ENCODE measurements at places on chromosomes 5 and 9.

- DNase-seq, result no peak
Observed at GRCh38 chr5:180609386-180609785, 18.1 kb upstream of the SCGB3A1 start.

GRCh38 chr5:148746826-148747535, 79.4 kb upstream of the ADRB2 start:
- no peak for DNase-seq

- DNase-seq, result no peak
Observed at GRCh38 chr5:96625365-96625764, 36.8 kb upstream of the CAST start.

- no peak for DNase-seq
Observed at GRCh38 chr5:81334304-81335061, 33.1 kb downstream of the ZCCHC9 start.

DNA sequence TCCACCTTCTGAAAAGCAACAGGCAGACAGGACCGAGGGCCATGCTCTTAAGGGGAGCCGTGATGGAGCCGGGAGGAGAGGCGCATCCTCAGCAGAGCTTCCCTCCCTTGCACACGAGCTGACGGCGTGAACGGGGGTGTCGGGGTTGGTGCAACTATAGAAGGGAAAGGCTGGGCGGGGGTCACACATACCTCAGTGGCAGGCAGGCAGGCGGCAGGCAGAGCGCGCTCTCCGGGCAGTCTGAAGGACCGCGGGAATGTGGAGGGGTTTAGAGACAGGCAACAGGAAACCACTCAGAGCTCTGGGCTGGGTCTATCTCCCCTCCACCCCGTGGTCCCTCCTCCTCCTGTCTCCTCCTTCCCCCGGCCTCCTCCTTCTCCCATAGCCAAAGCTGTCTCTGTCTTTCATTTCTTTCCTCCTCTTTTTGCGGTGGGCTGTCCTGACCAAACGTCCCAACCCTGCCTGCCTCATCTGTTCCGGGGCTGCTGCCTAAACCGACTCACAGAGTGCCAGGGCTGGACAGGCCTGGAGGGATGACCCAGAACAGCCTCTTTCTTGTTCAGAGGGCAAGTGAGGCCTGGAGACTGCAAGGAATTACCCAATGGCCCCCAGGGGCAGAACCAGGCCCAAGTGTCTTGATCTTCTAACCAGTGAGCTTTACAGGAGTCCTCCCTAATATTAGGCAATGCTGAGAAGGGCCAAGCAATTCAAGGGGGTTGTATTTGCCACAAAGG, at the start of gene SPARC:
SPARC (minus strand) TSS at position 242 of the 734 bp plus-strand sequence. CDS start 10,727 bp downstream, outside the sequence.
- DNase-seq, result no peak

DNA sequence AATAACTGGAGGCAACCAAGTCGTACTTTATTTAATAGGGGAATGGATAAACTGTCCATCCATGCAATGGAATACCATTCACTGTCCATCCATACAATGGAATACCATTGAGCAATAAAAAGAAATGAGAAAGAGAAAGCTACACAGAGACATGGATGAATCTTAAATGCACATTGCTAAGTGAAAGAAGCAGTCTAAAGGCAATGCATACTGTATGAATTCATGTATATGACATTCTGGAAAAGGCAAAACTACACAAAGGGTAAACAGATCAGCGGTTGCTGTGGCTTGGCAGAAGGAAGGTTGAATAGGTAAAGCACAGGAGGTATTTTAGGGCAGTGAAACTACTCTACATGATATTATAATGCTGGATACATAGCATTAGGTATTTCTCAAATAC, 16.2 kb downstream of the DRD1 start:
- DNase-seq, result no peak

DNA sequence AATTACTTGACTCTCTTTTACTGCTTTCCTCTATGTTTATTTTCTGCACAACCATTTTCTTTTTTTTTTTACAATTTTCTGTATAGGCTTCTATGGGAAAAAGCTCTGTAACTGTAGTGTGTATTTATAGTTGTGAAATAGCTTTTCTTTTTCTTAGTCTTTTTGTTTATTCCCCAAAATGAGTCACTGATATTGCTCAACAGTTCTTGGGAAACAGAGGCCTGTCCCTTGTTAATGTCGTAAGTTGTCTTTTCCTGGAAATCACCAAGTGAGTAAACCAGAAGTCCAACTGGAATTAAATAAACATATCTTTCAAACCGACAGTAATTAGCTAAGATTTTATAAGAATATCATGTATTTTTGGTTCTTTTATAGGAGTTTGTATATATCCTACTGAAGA, 325.1 kb upstream of the PRR16 start:
- no peak for DNase-seq

GRCh38 chr5:138989720-138990119, 114.6 kb upstream of the LRRTM2 start:
- DNase-seq, result no peak

DNA sequence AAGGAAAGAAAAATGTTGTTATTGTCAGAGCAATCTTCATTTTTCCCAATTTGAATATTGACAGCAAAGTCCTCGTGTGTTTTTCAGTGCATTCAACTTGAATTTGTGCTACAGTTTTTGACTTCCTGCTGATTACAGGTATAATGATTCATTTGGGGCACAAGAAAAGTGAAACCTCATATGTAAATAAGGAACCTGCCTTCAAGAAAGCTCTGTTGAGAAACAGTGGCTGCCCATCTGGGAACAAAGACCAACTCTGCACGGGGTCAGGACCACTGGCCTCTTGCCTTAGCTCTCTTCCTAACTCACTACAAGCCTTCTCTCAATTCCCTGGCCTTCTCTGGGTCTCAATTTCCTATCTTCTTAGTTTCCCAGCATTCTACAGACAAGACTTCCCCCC, 21.0 kb downstream of the TIMD4 start:
- no peak for DNase-seq

- DNase-seq, result no peak
Observed at GRCh38 chr9:91382298-91382697, 20.6 kb upstream of the AUH start.

DNA sequence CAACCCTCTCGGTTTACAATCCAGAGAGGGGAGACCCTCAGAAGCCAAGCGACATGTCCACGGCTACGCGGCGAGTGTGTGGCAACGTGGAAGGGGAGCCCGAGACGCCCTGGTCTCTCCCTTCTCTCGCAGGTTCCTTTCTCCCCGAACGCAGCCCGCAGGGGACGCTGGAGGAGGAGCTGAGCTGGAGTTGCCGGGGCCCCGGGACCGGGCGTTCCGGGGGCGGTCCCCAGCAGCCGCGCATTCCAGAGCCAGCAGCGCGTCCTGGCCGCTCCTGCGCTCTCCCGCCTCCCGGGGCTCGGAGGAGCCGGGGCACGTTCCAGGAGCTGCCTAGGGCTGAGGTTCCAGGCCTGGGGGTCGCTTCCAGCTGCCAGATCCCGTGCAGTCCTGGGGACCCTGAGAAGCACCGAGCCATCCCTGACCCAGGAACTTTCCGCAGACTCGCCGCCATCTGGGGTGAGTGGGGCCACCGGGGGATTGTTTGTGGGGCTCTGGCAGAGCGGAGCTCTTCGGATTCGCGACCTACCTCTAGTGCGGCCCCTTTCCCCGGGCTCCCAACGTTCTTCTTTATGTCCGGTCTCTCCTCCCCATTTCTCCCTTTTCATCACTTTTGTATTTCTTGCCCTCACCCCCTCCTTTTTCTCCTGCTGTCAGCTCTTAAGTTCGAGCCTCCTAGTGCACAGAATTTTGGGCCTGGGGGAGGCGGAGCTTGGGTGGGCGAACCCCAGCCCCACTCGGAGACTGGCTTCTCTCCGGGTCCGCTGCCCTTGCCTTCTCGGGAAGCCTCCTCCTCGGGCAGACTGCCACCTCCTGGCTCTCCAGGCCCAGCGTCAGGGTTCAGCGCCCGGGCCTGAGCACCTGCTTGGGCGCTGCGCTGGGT, at the start of gene SMIM3:
SMIM3 (plus strand) TSS at position 241 of the 880 bp plus-strand sequence. CDS start 16,684 bp downstream, outside the sequence.
- DNase-seq, result peak; percentile 18

DNA sequence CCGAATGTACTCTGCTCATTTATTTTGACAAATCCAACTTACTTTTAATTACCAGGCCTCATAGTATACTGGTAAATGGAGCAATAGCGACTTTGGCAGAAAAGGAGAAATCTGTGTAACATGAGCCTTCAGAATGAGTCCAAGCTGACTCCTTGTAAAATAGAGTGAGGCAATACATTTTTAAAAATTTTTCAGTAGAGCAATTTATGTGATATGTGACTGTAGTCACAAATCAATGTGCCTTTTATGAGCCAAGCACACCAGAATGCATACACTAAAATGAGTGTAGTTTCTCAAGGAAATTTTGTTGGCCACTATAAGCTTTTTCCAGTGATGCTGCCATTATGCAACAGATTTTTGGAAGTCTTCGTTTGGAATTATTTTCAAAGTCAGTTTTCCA, 73.8 kb downstream of the SNCAIP start:
- no peak for DNase-seq

DNA sequence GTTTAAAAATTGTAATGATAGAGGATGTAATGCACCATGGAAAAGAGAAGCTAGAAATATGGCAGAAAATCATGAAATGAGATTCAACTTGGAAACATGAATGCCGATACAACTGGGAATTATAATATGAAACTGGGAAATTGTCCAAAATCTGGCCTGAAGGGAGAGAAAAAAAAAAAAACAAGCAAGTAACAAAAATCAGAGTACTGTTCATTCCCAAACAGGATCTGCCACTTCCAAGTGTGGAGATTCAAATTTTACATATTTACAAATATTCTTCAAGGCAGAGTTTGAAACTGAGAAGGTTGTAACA, 56.6 kb upstream of the MOCS2 start:
- DNase-seq, result no peak

- no peak for DNase-seq
Observed at GRCh38 chr5:14569948-14570691, 11.5 kb upstream of the OTULINL start.

- no peak for DNase-seq
Observed at GRCh38 chr5:78530342-78531096, 118.1 kb downstream of the LHFPL2 start.

DNA sequence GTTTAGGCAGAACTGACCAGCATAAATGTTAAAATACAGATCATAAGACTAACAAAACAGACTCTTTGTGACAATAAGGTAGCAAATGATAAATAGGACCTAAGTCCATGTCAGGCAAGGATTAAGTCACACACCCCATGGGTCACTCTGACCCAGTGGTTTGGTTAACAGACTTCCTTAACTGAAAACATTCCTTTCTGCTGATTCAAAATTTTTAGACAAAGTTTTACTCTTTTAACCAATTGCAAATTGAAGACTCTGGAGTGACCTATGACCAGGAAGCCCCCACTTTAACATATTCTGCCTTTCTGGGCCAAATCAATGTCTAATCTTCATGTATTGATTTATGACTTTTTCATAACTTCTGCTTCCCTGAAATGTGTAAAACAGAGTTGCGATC, 4.9 kb upstream of the NXNL2 start:
- DNase-seq, result no peak

- DNase-seq, result no peak
Observed at GRCh38 chr9:114973216-114973615, 42.8 kb upstream of the TNFSF8 start.

GRCh38 chr5:151890299-151890698, 34.4 kb downstream of the GLRA1 start:
- no peak for DNase-seq

GRCh38 chr5:112978836-112979235, 2.2 kb downstream of the DCP2 start:
- DNase-seq, result peak; percentile 3

GRCh38 chr5:91048073-91048472, 335.0 kb downstream of the ARRDC3 start:
- DNase-seq, result no peak

- DNase-seq, result no peak
Observed at GRCh38 chr9:118575341-118576070, 793.7 kb downstream of the BRINP1 start.

- DNase-seq, result no peak
Observed at GRCh38 chr9:70607329-70607728, 192.9 kb upstream of the KLF9 start.

DNA sequence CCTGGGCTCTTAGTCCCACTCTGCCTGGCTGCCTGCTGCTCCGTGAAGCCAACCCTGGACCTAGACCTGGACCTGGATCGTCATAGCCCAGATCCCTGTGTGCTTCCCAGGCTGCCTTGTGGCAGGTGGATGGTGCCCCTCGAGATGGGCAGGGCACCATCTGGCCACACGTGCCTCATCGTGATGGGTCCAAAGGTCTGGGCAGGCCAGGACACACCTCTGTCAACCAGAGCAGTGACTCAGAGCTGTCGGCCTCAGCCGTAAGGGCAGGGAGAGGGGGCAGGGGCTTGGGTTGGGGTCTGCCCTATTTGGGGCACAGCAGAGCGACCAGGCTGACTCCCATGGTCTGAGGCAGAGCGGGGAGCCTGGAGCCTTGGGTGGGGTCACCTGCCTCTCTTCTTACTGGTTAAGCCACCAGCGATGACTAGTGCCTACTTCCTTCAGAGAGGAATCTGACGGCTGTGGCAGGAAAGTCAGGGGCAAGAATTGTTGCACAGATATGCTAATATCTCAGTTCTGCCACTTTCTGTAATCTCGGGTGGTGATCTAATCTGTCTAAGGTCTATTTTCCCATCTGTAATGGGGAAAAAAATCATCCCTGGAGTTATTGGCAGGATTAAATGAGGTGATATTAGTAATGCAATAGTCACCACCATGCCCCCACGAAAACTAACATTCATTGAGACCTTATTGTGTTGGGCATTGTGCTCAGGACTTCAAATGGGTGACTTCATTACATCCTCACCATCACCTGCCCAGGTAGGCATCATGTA, 3.2 kb upstream of the CDHR2 start:
- no peak for DNase-seq

- no peak for DNase-seq
Observed at GRCh38 chr9:134634176-134634575, 7.4 kb upstream of the COL5A1 start.

DNA sequence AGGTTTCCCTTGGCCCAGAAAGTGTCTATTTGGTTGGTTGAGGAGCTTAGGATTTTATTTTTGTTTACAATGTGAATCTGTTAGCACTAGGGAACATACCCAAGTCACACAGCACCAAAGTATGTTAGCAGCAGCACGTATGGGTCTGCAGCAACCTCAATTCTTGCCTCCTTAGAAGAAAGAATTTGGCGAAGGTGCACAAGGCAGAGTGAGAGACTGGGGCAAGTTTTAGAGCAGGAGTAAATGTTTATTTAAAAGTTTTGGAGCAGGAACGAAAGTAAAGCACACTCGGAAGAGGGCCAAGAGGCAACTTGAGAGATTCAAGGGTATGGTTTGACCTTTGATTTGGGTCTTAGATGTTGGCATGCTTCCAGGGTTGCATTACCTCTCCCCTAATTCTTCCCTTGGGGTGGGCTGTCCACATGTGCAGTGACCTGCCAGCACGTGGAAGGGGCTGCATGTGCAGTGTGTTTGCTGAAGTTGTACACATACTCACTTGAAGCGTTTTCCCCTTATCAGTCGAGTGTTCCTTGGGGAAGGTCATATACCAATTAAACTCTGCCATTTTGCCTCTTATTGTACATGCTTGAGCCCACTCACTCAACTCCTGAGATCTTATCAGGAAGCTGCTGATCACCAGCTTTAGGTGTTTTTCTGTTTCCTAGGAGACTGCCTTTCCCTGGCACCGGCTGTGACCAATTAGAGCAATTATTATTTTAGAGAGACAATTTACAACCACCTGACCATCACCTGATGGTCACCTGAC, 64.9 kb upstream of the SHC3 start:
- no peak for DNase-seq

Measured in NCI-H1930 (cell line).